ENCODE measurements at places on chromosomes 2 and 18.

GRCh38 chr2:220014961-220015360, 387.5 kb downstream of the SLC4A3 start:
- no peak for DNase-seq

- no peak for DNase-seq
These were observed 108.5 kb upstream of the SMAD7 start for GRCh38 chr18:49059028-49059834.

DNA sequence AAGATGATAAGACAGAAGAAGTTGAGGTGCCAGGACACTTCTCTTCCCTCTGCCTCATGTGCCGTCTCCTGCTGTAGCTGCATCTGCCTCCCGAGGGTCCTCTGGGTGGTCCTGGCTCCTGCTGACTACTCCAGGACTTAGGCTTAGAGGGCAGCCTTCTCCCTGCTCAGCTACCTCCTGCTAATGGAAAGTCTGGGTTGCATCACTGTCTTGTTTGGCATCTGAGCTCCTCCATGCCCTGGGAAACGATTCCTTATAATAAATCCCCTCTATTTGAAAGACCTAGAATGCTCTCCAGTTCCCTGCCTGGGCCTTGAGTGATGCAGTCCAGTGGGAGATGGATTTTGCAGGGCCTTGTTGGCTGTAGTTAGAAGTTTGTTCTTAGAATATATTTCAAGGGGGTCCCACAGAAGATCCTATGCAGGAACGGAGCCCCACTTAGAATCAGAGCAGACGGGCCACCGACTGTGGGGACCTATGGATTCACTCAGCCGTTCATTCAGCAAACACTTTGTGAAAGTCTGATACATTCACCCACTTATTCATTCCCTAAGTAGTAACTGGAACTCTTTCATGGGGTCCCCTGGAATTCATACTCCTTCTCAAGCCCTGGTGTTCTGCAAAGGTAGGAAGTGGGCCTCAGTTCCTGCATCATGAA, 269.8 kb upstream of the HDAC4 start:
- DNase-seq, result no peak

DNA sequence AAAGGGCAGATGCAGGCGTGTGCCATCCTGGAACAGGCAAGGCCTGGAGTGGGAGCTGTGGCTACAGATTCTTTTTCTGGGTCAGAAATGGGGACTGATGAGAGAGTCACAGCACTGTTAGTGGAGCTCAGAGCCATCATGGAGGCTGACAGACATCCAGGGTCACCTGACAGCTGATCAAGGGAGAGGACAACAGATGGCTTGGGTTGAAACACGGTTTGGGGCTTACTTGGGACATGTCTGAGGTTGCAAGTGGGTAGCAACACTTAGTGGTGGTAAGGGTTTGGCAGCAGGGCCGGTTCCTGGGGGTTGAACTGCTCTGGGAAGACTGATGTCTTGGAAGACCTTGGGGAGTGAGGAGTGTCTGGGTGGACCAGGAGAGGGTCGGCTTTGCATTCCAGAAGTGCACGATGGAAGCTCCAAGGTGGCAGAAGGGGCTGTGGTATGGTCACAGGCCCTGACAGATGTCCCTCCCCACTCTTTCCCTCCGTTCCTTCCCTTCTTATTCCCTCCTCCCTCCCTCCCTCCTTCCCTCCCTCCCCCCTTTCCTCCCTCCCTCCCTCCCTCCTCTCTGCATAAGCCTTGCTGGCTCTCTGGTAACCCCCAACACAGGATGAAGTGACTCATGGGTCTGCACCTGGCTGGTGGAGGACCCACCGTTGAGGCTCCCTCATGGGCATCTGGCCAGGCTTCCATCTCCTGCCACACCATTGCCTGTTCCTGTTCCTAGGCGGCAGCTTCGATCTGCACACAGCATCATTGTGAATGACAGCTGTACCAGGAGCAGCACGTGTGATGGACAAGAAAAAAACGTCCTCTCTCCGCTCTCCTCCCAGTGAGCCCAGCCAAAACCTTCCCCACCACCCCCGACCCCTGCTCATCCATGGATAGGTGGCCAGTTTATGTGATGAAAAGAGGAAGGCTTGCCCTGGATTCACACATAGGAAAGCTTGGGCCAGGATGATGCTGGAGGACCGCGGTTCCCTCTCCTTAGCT, 63.8 kb upstream of the RPL31 start:
- DNase-seq, result peak; percentile 21

DNA sequence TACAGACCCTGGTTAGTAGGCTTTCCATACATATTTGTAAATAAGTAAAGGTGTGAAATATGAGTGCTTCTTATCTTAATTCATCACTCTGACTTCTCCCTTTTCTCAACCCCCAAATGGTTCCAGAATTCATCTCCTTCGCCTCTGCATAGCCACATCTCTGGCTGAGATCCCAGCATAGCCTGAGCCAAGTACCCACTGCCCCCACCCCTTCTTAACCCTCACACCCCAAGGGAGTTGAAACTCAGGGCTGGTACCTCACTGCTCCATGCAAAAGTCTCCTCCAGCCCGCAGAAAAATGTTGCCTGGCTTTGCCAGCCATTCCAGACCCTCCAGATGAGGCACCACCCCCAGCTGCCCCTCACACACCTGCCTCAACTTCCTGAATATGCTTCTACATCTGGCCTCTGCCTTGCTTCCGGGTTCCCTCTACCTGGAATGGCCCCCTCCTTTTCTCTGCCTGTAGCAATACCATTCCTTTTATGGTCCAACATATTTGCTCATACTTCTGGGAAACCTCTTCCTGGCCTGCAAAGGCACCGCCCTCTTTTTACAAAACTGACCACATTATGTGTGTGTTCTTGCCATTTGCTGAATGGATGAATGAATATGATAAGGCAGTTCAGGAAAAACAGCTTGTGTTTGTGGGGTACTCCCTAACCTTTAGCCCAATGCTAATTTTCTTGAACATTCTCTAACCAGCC, 112.8 kb downstream of the CELF4 start:
- no peak for DNase-seq

DNA sequence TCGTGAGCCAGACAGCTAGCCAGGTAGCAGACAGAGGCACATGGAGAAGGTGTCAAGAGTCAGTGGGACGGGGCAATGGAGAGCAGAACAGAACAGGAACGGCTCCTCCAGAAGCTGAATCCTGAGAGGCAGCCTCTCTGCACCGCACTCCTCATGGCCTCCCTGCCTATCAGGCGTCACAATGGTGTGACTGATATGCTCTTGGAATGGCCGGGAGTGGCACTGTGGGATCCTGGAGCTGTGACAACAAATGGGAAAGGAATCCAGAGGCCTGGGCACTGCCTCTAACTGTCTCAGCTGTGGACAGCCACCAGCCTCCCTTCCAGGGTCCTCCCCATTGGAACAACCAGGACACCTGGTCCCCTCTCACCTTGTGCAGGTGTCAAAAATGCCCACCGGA, 89.1 kb upstream of the ID2 start:
- DNase-seq, result no peak

GRCh38 chr18:51355841-51356240, 158.4 kb upstream of the MEX3C start:
- no peak for DNase-seq

GRCh38 chr2:34096562-34097171, 497.6 kb upstream of the FAM98A start:
- DNase-seq, result no peak

DNA sequence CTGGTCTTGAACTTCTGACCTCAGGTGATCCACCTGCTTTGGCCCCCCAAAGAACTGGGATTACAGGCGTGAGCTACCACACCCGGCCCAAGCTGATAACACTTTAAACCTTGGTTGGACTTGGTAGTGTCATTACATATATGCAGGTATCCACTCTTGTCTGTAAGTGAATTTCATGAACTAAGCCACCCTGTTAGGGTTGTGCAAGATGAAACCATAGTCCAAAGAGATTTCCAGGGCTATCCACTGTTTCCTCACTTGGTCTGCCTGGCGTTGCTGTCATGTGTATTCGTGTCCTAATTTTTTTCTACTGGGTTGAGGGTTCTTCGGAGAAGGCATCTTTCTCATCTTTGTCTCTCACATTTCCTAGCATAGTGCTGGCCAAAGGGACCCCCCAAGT, 203.0 kb downstream of the CAMKMT start:
- no peak for DNase-seq

GRCh38 chr2:58027029-58027428, 19.6 kb upstream of the VRK2 start:
- DNase-seq, result no peak

DNA sequence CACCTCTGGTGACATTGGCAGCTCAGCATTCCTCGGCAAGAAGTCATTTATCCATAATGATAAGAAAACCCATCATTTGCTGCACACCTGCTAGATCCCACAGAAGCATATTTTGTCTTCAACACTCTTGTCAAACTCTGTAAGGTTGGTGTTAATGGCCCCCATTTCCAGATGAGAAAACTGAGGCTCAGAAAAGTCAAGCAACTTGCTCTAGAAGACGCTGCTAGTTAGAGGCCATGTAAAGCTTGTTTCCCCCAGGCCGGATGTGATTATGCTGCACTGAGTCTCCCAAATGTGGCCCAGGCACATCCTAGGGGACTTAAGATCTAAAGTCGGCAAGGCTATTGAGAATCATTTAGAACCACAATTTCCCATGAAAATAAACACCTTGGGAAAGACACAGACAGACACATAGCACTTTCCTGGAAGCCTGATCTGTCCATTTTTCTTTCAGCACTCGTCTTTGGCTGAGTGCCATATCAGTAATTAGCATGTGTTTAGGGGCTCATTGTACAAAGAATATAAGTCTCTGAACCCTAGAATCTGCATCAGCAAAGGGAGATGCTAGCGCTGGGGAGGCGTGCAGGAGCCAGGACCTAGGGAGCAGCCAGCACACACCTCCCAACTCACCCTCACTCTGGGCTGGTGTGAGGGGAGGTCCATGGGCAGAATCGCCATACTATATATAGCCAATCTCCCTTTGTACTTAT, 39.3 kb downstream of the C1QL2 start:
- DNase-seq, result no peak

GRCh38 chr2:223043164-223043941, 8.6 kb upstream of the KCNE4 start:
- no peak for DNase-seq

DNA sequence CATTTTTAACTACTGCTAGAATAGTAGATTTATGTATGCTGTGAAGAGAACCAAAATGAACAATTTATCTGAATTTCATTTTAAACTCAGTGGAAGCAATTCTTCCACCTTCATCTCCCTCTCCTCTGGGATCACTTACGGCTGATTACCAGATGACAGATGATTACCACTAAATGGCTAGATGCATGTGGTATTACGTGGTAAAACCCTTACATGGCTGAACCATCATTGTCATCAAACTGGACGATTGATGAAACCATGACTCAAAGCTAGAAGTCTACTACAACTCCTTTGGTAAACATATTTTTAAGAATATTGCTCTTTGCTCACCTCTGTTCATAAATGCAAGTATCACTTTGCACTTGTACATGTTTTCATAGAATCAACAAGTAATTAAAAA, 48.5 kb upstream of the DOCK10 start:
- DNase-seq, result no peak

- DNase-seq, result no peak
These were observed at the start of gene EMX1 for GRCh38 chr2:72917138-72917876. Gene EMX1 (plus strand): TSS chr2:72917519. CDS start chr2:72917853, 334 bp downstream.

DNA sequence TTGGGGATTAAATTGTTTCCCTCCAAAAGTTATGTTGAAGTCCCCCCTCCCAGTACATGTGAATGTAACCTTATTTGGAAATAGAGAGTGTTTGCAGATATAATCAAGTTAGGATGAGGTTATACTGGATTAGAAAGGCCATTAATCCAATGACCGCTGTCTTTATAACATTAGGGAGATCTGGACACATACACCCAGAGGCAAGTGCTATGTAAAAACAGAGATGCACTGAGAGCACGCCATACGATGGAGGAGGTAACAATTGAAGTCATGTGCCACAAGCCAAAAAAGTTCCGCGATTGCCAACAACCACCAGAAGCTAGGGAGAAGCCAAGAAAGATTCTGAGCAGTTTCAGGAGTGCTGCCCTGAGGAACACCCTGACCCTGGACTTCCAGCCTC, 153.3 kb downstream of the RNF144A start:
- no peak for DNase-seq

Data from right atrium auricular region (tissue), 2 donors.